ENCODE measurements at places on chromosomes 13 and 19.

DNA sequence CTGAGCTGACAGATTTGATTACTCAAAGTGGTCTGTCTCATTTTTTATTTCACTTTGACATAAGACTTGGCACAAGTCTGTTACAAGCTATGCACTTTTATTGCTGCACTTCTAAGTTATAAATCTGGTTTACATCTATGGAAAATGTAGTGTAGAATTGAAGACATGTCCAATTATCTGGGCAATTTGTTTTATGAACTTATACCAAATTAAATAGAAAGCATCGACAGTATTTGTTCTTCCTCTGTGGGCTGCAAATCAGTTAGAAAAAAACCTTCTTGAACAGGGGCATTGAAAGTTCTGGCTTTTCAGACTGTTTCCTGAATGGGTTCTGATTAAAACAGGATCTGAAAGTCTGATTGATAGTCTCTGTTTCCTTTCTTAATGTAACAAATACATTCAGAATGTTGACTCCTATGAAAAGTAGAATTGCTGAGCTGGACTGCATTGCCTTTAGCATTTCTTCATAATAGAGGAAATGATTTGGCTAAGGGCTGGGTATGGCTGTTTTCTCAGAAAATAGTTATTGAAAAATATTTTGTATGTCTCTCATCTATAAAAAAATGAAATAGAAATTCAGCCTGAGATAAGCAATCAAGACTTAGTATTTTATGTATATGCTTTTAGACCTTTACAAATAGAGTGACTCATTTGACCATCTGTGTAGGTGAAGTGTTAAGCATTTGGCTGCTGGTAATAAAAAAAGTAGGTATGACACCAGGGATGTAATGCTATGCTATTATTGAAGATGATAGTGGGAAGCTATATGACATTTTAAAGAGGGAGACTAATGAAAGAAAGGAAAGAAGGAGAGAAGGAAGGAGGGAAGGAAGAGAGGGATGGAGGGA, 210.9 kb upstream of the SPRY2 start:
- DNase-seq: no peak

DNA sequence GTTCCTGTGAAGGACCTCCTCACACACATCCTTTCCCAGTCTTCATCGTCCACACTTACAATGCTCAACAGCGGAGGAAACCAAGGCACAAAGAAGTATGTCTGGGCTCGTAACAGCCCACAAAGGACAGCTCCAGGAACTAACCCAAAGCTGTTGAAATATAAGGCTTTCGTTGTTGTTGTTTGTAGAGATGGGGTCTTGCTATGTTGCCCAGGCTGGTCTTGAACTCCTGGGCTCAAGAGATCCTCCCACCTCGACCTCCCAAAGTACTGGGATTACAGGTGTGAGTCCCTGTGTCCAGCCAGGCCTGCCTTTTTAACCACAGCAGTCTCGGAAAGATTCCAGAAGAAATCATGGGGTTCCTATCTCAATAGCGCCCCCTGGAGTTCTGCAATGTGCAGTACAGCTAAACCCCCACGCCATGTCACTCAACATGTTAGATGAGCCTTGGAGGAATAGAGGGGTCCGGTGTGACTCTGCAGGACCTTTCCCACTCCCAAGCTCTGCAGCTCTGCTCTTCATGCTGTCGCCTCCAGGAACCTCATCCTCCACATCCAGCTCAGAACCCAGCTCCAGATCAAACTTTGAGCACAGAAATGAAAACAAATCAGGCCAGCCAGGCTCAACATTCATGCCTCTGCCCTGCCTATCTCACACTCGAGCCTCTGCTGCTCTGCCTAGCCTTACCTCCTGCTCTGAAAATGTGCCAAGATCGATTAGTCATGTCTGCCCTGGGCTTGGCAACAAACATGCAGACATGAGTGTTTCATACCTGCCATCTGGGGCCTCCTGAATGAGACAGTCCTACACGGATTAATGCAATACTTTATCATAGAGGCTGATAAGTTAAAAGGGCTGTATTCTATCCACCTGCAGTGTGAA, 7.5 kb downstream of the PLA2G4C start:
- no peak for DNase-seq

DNA sequence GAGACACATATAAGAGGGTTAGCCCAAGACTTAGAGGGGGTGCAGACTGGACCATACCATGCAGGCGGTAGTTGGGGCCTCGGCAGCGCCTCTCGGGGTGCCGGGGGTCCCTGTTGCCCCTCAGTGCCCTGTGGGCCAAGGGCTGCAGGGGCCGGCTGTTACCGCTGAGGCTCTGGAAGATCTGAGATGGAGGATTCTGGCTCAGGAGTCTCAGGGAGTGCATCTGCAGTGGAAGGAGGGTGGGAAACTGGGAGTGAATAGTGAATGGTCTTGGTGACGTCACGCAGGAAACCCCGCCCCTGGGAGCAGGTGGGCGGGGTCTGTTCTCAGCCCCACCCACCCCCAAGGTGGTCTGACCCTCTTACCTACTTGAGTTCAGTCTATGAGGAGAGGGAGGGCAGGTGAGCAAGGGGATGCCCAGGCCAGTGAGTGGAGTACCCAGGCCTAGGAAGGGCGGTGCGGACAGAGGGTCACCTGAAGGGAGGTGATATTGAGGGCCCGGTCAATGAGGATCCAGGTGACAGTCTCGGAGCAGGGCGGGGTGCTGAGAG, 1.7 kb upstream of the DBP start:
- DNase-seq: no peak

DNA sequence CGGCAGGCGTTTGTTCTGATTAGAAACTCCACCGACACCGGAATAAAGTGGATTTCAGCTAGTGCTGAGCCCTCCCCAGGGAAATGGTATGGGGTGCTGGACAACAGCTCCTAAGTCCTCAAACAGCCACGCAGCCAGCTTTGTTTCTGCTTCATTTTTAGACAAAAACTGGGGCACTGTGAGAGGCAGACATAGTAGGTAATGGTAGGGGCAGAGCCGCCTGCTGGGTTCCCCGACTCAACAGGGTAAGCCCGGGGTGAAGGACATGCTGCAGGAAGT, 39.7 kb downstream of the CARS2 start:
- no peak for DNase-seq

GRCh38 chr13:19962894-19963293, 4.4 kb downstream of the ZMYM2 start:
- no peak for DNase-seq

- no peak for DNase-seq
These were observed 857.4 kb upstream of the PRR20A start for GRCh38 chr13:56283262-56283828.

GRCh38 chr19:1970003-1970805, 29.2 kb downstream of the CSNK1G2 start:
- DNase-seq: no peak
